ENCODE measurements at places on chromosomes 2 and 18.

DNA sequence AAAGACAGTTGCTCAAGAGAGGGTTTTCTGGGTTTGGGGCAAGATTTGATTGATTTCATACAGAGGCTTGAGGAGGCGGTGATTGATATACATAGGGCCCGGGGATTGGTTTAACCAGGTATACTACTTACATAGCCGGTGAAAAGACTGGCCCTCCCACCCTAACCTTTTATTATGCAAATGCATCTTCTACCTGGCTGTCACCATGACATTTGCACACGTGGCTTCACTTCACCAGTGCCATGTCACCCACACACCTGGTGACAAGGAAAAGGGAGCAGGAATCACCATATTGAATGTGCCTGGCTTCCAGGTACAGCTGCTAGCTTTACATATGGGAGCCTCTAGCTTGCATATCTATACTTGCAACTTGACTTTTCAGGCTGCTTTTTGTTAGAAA, 9.7 kb downstream of the ERMN start:
- peak; percentile 25 for DNase-seq

GRCh38 chr18:34710934-34711333, 836 bp downstream of the DTNA start:
- no peak for DNase-seq

DNA sequence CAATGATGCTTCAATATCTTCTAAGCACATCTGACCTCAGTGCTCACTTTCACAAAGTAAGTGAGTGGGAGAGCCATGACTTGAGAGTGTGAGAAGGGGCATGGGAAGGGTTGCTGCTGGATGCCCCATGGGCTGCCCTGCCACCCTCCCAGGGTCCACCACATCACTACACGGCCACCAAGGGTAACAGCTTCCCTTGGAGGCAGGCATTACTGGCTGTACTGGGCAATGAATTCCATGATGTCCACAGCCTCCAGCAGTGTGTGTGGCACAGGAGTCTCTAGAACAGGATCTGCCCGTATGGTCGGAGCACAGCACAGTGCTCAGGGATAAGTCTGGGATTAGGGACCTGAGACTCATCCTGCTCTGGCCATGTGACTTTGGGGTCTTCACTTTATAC, 481.0 kb upstream of the MYT1L start:
- DNase-seq = no peak

- no peak for DNase-seq
Observed at GRCh38 chr2:83394134-83394904, 1064.8 kb downstream of the SUCLG1 start.

GRCh38 chr2:220473611-220474010, 846.2 kb downstream of the SLC4A3 start:
- DNase-seq = no peak

DNA sequence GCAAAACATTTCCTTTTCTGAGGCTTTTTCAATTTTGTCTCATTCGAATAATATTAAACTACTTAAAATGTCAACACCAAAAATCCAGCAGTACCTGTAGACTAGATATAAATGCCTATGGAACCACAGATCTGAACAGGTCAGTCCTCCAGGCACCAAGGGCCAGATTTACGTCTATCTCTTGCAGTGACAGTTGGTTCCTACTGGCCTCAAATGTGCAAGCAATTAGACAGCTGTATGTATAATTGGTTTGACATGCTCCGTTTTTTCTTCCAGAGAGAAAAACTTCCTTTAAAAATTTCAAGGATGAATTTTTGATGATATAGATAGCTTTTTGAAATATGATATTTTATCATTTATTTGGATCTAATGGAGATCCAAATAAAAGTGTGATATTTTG, 443.8 kb upstream of the POU3F3 start:
- DNase-seq = no peak

DNA sequence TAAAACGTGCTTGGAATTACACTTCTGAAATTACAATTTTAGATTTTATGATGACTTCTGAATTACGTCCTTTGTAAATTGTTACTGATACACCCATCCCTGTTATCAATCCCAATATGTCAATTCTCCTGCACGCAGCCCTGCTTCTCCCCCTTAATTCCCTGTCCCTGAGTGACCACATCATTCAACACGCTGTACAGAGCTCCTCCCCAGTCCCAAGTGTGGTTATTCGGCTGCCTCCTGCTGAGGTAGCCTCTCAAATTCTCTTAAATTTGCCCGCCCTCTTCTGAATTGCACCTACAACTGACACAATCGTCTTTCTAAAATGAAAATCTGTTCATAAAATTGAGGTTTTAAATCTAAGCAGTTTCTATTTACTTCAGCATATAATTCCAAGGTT, 10.1 kb downstream of the SERPINB8 start:
- DNase-seq = no peak

DNA sequence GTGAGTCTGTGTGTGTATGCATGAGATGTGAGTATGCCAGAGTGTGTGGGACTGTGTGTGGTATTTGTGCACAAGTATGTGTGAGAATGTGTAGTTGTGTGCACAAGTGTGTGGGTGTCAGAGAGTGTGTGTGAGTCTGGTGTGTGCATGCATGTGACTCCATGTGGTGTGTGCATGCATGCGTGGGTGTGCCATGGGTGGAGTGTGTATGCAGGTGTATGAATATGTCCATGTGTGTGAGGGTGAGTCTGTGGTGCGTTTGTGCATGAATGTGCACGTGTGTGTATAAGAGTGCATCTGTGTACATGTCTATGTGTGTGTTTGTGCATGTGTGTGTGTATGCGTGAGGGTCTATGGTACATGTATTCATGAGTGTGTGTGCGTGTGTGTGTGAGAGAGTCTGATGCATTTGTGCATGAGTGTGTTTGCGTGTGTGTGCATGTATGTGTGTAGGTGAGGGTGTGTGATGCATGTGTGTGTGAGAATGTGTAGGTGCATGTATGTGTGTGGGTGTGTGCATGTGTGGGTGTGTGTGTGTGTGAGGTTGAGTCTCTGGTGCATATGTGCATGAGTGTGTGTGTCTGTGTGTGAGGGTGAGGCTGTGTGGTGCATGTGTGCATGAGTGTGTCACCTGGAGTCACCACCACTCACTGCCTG, 226.8 kb downstream of the LDLRAD4 start:
- no peak for DNase-seq

- no peak for DNase-seq
Observed at GRCh38 chr2:205780645-205781044, 98.3 kb downstream of the NRP2 start.

GRCh38 chr18:13703899-13704298, 22.5 kb downstream of the FAM210A start:
- DNase-seq = no peak

DNA sequence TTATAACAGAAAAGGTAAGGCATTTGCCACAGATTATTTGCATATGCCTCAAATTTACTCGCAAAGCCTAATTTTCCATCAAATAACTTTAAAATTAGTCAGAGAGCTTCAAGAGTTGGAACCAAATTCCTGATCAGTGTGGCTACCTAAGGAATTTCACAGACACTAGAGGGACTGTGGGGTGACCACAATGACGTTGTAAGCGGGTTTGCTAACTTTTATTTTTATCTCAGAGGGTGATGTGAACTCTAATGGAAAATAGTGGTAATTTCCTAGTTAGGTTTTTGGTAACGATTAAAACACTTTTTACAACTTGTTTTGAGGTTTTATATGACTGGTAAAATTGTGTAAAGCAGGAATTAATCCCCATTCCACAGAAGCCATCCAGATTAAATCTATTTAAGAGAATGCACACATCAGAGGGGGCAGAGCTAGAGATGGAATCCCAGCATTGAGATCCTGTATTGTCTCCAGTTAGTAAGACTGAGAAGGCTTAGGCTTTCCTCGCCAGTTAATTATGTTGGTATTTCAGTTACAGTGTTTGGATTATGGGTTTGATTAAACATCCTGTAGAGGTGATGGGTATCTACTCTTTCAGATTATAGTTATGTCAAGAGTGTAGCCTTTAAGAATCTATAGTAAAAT, 129.0 kb downstream of the GPD2 start:
- DNase-seq = peak; percentile 10

- DNase-seq = no peak
Observed at GRCh38 chr2:111117598-111118480, 2.9 kb upstream of the BCL2L11 start.

DNA sequence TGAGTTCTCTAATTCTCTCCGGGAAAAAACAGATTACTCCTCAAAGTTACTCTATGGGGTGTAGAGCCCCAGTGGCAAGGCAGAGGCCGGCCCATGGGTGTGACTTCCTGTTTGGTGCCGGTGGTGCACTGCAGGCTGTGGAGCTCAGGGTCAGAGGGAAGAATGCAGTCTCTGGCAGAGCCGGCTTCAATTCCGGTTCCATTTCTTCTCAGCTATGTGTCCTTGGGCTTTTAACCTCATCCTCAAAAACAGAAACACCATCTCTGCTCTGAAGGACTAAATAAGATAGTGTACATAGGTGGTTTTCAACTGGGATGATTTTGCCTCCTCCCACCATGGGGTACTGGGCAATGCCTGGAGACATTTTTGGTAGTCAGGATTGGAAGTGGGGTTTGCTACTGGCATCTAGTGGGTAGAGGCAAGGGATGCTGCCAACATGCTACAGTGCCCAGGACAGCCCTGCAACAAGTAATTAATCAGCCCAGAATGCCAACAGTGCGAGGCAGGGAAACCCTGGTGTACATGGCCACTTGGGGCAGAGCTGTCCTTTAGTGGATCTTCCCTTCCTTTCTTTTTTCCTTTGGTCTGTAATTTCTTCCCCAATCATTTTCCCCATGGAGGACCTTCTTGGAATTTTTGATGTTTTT, 81.2 kb downstream of the INSIG2 start:
- no peak for DNase-seq

DNA sequence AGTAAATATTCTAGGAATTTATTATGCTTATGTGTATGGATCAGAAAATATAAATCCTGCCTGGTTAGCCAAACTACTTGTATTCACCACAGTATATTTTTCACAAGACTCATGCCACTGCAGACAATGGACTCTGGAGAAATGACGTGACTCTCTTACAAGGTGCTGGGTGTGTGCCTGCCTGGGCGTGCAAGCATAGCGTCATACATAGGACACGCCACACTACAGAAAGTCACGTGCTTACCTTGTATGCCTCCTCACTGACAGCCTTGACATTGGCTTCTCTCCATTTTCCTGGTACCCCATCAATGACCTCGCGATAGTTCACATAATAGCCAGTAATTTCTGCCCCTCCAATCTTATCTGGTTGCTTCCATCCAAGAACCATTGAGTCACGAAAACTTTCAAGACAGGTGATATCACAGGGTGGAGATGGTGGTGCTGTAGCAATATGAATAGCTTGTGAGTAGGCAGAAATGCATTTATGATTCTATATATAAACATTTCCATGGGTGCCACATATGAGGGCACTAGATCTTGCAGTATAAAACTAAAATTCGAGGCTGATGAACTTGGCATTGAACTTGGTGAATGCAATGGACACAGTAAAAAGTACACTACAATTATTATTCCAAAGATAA, 93.2 kb downstream of the MYOM1 start:
- DNase-seq = no peak

- DNase-seq = peak; percentile 37
Observed at GRCh38 chr2:52613064-52613463, 1154.5 kb upstream of the CHAC2 start.

DNA sequence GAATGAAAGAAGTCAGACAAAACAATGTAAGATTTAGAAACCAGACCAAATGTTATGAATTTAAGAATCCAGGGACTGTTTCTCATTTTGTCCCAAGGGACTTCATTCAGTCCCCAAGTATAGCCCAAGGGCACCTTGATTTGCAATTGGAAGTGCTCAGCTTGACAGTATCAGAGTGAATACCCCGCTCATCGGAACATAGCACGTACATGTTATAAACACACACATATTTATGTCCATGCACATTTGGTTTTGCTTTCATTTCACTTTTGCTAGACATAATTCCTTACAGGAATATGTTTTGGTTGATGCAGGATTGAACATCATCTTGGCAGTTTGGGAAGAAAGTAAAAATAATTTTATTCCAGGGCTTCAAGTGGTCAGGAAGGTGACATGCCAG, 100.2 kb downstream of the PID1 start:
- DNase-seq = no peak

GRCh38 chr2:20223407-20224163, 1.3 kb downstream of the SDC1 start:
- peak; percentile 72 for DNase-seq

DNA sequence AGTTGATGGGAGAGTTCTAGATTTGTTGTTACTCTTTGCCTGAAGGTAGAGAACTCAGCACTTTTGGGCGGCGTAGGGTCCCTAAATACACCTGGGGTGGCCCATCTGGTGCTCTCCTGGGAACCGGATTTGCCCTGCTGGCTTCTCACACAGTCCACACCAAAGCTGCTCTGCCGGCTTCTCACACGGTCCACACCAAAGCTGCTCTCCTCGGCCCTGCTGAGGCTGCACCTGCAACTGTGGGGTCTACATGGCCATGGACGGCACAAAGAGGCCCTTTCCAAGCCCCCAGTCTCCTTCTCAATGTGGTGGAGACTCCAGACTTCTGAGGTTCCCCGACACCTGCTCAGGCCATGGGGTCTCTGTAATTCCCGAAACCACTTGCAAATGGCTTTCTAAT, 124.8 kb upstream of the GPC1 start:
- no peak for DNase-seq

GRCh38 chr18:57754577-57755338, 48.4 kb downstream of the ATP8B1 start:
- DNase-seq = no peak

Data from iPS-NIHi11 (cell line).